ENCODE measurements at places on chromosomes 2 and 18.

DNA sequence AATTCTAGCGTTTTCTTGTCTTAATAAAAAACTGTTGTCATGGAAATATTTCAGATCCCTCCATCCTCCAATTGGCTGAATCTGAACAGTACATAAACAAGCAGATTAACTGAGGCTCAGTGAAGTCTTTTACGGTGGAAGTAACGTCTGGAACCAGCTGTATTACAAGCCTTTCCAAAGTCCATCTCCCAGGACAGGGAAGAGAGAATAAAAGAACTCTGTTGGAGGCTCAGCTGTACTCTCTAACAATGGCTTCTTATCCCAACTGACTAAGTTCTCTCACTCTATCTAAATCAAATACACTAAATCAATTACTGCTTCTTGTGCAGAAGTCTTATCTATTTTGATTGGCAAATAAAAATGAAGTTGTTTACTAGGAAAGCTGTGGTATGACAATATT, 19.9 kb upstream of the NEDD4L start:
- no peak for DNase-seq

DNA sequence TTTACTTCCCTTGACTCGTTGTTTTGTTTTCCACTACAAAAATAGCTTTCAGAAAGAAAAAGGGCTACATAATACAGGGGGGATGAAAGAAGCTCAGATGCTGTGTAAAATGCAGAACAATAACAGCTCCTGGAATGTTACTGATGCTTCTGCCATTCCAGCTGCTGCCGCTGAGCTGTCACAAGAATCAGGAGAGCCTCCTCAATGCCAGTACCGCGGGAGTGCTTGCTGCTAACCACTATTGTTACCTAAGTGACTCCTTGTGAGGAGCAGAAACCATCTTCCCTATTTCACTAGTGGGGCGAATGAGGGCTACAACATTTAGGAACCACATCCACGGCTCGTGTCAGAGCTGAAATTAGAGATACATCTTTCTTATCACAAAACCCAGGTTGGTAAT, 384.8 kb downstream of the GALR1 start:
- DNase-seq = no peak

DNA sequence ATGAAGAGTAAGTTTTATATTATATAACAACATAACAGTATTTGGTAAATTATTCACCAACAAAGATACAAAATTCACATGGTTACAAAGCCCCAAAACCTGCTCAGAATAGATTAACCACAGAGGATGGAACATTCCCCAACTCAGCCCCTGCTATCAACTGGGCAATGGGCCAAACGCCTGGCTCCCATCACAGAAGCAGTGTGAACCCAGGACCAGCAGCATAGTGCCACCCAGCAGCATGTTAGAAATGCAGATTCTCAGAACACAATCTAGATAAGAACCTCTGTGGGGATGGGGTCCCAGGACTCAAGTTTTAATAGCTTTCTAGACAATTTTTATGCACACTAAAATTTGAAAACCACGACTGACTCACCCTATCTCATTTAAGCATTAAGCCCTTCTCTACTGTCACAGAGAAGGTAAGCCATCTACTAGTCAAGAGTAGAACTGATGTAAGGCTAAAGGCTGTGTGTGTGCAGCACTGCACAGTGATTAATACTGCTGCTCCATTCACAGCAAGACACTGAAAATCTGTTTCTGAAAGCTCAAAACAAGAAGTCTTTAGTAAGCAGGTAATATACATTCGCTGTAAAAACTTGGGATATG, 15.2 kb downstream of the AFG3L2 start:
- DNase-seq = no peak

DNA sequence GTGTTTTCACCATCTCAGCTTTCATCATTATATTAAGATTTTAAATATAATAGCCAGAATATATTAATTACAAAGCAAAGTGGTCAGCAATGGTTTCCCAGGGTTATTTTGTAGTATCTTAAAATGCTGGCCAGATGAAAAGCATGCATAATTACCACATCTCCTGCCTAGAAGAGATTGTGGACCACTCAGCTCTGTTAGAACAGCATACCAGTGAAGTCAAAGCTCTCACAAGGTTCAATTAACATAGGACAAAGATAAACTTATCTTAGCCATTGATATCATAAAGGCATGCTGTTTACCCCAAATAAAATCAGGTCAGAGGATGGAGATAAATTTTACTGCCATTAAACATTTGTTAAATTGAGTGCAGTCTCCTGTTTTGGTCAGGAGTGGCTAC, 19.3 kb upstream of the PDE1A start:
- no peak for DNase-seq

GRCh38 chr18:47772374-47773248, 157.8 kb downstream of the SMAD2 start:
- DNase-seq = no peak

DNA sequence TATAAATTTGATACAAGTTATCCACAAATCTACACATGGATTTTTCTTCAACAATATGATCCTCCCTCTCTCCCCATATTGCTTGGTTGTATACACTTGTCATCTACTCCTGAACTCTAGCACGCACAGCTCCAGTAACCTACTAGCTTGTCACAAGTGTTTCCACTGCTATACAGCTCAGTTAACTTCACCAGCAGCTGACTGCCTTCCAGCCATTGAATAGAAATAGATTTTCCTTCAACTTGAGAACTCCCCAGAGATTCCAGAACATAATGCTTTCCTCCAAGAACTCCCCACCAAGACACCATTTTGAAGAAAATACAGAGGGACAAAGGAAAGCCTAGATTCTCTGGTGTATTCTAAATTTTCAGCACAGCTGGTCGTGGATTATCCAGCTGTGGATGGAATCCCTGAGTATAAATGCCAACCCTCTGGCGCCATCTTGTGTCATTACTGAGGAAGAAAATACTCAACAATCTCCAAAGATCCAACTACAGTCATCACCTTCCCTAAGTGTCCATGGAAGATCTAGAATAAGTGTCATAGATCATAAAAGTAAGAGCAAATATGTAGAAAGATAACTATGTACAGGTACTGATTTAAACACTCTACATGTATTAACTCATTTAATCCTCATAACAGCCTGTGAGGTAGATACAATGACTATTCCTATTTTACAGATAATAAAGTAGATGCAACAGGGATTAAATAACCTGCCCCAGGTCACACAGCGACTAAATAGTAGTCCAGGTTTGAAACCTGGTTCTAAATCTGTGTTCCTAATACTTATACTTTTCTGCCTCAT, 156.7 kb downstream of the ARHGAP28 start:
- DNase-seq = peak; percentile 7

DNA sequence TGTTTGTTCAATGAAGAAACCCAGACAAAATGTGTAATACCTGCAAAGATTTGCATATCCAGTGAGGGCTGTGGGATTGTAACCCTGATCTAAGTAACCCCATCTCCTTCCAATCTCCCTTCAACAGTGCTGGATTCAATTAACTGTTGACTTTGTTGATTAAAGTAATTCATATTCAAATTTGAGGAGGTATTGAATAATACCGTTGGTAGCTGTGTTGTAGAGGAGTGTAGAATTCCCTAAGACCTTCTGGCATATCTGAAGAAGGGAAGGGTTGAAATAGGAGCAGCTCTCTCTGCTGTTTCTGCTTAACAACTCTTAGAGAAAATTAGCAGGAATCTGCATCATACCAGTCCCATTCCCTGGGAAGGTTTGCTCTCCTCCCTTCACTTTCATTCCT, 28.2 kb downstream of the MAIP1 start:
- no peak for DNase-seq

- no peak for DNase-seq
Measured at GRCh38 chr18:59301929-59302328, 16.5 kb downstream of the CPLX4 start.

- DNase-seq = no peak
Measured at GRCh38 chr2:134663451-134664450, 55.0 kb downstream of the TMEM163 start.

DNA sequence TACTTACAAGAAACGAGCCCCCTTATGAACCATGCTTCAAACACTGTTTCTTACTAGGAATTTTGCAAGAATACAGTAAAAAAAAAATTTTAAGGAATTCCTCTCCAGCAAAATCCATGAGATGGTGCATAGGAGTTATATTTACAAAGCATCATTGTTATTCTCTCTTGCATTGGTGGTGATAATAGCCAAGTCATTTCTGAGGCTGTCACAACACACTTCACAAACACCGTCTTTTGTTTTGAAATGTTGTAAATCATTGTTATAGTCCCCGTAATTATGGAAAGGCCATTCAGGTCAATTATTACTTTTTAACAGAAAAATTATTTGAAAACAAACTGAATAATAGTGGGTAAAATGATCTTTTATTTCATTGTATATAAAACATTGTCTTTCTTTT, 60.1 kb downstream of the DYNC1I2 start:
- no peak for DNase-seq

DNA sequence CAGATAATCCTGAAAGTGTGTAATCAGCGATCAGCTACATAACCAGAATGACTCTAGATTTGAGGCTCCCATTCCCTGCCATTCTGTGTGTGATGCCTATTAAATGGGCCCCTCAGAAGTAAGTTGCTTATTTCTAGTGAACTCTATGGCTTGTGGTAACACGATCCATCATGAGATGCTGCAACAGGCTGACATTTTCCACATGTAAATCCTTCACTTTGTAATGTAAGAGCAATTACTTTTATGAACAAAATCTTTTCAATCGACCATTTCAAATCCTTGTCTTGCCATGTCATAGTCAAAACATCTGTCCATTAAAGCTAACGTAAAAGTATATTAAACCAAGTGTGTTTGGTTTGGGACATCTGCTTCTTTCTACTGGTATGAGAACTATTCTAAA, 175.9 kb upstream of the ETAA1 start:
- DNase-seq = no peak

DNA sequence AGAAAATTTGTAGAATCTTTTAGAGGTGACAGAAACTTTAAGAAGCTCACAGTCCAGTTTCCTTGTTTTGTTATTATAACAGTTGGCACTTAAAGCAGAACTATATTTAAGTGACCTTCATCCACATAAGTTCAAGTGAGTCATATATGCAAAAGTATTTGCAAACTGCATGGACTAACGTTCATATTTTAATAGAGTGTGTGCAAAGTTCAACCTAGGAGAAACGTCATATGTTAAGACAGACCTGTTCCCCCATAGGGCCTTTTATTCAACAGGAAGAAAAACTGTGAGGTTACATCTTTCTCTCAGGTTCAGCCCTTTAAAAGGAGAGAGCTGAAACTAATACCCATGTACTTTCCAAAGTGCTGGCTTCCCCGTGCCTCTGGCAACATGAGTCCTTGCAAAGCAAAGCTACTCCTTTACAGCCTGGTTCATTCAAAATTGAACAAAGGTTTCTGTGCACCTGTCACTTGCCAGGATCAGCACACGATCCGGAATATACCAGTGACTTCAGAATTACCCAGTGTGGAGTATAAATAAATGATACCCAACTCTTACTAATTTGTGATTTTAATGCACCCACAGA, 280.0 kb upstream of the RAB12 start:
- no peak for DNase-seq

DNA sequence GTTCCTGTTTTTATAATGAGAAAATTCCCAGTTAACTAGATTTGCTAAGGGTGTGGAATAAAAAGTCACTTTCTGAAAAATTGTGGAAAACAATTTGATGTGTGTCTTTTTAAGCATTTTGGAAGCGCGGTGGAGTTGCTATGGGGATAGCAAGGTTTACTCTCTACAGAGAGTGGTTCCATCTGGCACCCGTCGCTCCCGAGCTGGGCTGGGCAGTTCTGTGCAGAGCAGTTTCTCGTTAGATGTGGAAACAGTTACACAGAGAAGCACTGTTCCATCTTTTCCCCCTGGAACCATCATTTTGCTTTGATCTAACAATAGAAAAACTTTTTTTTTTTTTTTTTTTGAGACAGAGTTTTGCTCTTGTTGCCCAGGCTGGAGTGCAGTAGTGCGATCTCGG, 17.4 kb downstream of the LDLRAD4 start:
- peak; percentile 30 for DNase-seq

GRCh38 chr2:177551989-177552421, 159.4 kb downstream of the AGPS start:
- peak; percentile 72 for DNase-seq

GRCh38 chr2:74845217-74845751, 11.4 kb downstream of the HK2 start:
- peak; percentile 56 for DNase-seq

DNA sequence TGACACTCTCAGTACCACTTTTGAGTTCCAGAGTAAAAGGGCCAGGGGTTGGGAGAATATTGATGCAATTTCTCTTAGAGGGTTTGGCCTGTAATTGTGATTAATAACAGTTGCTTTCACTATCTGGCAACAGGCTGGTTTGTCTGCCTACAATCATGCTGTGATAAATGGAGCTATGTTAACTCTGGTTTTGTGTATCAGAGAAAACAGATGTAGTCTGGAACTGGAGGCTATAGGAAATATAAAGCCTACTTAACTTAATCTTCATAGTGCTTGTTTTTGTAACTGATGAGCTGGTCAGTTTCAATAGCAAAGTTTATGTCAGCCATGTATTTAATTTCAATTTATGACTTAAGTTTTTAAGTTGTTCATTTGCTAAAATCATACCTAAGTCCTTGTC, 138.0 kb downstream of the AGPS start:
- DNase-seq = no peak

- no peak for DNase-seq
Measured at GRCh38 chr18:50358844-50359243, 16.0 kb upstream of the SKA1 start.

- DNase-seq = no peak
Measured at GRCh38 chr18:75215663-75216062, 5.1 kb downstream of the TSHZ1 start.

- DNase-seq = no peak
Measured at GRCh38 chr2:111691164-111691875, 192.7 kb downstream of the ANAPC1 start.

- DNase-seq = no peak
Measured at GRCh38 chr18:35526495-35527059, 28.8 kb upstream of the INO80C start.

DNA sequence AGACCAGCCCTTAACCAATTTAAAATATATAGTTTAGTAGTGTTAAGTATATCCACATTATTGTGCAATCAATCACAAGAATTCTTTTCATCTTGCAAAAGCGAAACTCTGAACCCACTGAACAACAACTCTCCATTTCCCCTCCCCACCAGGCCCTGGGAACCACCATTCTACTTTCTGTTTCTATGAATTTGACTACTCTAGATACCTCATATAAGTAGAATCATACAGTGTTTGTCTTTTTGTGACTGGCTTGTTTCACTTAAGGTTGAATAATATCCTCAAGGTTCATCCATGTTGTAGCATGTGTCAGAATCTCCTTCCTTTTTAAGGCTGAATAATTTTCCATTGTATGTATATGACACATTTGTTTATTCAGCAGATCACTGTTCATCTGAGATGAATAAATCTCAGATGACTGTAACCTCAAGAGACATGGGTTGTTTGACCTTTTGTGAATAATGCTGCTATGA, 8.1 kb upstream of the SOS1 start:
- no peak for DNase-seq
